ENCODE measurements at places on chromosomes 1 and 21.
A peak's percentile ranks its signal among the peaks of the same experiment; 100 is the strongest.

GRCh38 chr1:225631021-225631663 is 21.8 kb downstream of the ENAH start:
- no peak for DNase-seq

- no peak for DNase-seq
These were observed 46.0 kb upstream of the IL12RB2 start for GRCh38 chr1:67261680-67262079.

DNA sequence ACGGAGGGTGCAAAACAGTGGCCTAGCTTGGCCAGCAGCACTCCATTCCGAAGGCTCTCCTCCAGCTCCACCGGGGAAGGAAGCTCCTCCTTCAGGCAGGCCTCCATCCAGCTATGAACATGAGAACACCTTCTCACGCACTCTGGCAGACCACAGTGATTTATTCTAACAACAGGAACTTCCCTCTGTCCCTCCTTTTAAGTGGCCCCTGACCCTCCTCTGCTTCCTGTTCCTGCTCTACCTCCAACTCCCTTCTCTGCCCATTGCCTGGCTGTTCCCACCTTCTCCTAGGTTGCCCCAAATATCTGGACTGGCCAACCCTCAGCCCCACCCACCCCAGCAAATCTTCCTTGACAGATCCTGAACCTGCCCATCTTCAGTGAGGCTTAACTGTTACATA is 5.9 kb downstream of the IQGAP3 start:
- no peak for DNase-seq

DNA sequence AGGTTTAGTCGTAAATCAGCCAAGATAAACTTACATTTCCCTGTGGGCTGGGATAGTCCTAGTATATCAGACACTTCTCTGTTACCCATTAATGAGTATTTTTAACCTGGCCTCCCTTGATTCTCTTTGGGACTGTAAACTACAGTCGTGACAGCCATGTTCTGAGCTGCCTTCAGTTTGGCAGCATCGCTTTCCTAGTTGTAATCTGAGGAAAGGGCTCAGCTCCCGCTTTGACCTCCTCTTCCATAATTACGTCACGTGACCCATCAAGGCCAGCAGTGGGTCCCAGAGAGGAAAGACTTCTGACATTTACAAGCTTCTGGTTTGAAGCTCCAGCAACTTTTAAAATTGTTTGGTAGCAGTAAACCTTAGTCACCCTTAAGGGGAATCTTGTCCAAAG is 34.6 kb upstream of the MTR start:
- no peak for DNase-seq

GRCh38 chr1:38680801-38681510 is 178.6 kb downstream of the RRAGC start:
- DNase-seq: no peak

- no peak for DNase-seq
These were observed 7.5 kb downstream of the CD55 start for GRCh38 chr1:207328908-207329440.

- no peak for DNase-seq
These were observed 22.3 kb downstream of the ADGRL2 start for GRCh38 chr1:81823082-81823481.

DNA sequence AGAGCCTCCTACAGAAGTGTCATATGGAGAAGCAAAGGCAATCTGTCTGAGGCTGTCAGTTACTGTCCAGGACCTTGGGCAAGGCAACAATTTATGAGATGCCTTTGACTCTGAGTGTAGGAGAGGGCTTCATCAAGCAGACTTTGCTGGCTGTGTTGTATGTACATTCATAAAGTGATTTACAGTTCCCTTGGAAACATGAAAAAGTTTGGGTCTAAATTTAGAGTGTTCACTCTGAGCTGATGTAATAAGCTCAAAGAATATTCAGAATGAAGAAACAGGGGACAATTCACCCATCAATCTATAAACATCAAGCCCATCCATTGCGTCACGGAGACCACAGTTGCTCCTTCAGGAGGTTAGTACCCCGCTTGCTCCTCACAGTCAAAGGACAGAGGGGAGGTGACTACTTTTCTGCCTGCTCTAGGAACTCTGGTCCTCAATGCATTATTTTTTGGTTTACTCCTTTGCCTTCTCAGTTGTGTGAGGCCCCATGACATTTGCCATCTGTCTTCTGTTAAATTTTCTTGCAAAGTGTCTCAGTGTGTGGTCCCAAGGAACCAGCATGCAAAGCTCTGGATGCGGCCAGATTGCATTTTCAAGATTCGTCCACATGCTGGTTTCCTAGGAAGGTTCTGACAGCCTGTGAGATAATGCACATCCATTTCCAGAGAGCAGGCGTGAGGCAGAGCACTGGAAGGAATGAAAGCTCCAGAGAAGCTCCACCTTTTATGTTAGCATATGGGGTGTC is 241.1 kb upstream of the KIAA0040 start:
- peak; percentile 14 for DNase-seq

- no peak for DNase-seq
These were observed 82.3 kb downstream of the TBX19 start for GRCh38 chr1:168362991-168363390.

DNA sequence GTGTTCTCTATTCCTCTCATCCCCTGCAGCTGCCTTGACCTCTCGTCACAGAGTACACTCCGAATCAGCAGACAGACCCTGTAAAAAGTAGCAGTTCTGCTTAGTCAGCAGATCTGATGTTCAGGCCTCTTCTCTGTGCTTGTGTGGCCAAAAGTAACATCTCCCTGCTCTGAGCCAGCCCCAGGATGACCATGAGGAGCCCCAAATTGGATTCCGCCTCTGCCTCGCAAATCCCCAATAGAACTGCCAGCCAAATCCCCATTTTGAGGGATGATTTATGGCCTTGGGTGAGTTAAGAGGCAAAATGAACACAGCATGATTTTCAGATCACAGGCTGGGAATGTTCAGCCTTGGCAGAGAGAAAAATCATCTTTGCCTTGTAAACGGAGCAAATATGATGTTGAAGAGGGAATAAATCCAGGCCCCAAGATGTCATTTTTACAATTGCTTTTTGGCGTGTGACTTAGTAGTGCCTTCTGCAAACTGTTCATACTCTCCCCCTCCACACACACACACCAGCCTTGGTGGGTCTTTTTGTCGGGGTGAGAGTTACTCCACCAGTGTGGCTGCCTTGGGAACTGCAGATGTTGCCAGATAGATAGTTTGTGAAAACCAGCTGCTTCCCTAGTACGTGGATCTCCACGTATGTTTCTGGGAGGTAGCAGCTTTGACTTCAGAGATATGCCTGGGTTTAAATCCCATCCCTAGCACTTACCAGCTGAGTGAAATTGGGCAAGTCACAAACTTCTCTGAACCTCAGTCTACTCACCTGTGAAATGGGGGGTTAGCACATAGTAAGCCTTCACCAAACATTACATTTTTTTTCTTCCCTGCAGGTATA is 77.8 kb downstream of the MAN1C1 start:
- no peak for DNase-seq

DNA sequence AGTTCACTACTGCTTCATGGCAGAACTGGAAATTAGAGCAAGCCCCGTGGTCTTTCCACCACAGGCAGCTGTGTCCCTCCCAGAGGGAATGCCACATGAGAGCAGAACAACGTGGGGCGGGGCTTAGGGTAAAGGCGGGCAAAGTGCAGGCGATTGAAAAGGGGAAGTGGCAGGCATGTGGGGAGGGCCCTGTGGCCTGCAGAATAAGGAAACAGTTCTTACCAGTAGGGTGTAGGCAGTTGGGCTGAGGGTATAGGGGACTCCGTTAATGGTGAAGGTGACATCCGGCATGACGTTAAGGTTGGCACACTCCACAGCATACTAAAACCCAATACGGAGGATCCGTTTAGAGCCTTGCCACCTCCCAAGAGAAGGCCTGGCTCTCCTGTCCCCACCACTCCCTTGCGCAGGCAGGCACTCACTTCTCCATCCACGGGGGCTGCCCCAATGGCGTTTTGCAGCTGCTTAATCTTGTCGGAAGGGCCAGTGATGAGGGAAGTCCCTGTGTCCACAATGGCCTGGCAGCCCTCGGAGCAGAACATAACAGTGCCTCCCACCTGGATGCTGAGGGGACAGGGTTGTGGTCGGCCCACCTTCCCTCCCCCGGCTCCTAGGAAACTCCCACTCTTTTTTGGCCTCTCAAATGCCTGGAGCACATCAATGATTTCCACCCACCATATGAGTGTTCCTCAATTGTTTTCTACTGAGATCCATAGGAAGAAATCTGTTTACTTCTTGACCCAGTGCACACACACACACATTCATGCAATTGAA is 9.1 kb upstream of the RAB7B start:
- peak; percentile 86 for DNase-seq

- DNase-seq: no peak
These were observed 24.7 kb upstream of the RAB3GAP2 start for GRCh38 chr1:220296981-220297380.

GRCh38 chr1:231357187-231357772 is 19.2 kb downstream of the SPRTN start:
- no peak for DNase-seq

DNA sequence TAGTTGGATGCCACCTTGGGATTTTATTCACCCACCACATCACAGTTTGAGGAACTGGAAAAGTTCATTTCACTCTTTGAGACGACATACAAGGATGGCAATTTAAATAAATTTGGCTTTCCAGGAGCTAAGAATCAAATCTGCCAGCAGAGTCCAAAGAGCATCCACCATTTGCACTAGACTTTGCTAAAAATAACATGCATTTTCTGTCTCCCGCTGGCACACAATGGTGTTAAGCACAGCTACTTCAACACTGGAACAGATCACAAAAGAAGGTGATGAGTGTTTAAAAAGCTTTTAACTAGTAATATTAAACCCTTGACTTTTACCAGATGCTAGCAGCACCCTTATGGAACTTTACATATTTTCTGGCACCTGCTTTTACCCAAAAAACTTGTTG is 44.6 kb downstream of the MAEL start:
- no peak for DNase-seq

- no peak for DNase-seq
These were observed 17.5 kb downstream of the NEK7 start for GRCh38 chr1:198174297-198174696.

DNA sequence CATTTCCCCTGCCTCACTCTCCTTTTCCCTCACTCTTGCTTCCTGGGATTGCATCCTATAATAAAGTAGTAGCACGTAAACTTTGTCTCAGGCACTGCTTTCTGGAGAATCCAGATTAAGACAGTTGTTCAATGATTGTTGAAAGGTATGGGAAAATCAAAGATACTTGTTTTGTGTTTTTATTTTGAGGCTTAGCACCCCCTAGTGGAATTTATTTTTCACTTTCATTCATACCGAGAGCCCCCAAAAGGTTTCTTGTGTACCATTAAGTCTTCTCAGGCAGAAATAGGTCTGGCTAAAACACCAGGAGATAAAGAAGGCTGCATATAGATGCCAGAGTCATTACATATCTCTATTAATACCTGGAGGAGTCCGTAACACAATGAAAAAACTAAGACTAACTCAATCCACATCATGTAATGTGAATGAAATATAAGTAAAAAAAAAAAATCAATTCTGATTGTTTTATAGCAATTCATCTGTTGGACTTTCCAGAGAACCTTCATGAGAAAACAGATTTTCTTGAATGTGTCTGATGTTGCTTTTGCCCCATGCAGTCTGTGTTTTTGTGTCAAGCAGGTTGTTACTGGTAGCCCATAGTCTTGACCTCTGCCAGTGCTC is 103.5 kb downstream of the RPE65 start:
- peak; percentile 33 for DNase-seq

GRCh38 chr1:183810756-183811544 is 6.0 kb downstream of the RGL1 start:
- DNase-seq: no peak

- no peak for DNase-seq
These were observed 8.7 kb upstream of the IRF2BP2 start for GRCh38 chr1:234618737-234619049.

- DNase-seq: no peak
These were observed 29.0 kb downstream of the SSBP3 start for GRCh38 chr1:54377040-54377691.

DNA sequence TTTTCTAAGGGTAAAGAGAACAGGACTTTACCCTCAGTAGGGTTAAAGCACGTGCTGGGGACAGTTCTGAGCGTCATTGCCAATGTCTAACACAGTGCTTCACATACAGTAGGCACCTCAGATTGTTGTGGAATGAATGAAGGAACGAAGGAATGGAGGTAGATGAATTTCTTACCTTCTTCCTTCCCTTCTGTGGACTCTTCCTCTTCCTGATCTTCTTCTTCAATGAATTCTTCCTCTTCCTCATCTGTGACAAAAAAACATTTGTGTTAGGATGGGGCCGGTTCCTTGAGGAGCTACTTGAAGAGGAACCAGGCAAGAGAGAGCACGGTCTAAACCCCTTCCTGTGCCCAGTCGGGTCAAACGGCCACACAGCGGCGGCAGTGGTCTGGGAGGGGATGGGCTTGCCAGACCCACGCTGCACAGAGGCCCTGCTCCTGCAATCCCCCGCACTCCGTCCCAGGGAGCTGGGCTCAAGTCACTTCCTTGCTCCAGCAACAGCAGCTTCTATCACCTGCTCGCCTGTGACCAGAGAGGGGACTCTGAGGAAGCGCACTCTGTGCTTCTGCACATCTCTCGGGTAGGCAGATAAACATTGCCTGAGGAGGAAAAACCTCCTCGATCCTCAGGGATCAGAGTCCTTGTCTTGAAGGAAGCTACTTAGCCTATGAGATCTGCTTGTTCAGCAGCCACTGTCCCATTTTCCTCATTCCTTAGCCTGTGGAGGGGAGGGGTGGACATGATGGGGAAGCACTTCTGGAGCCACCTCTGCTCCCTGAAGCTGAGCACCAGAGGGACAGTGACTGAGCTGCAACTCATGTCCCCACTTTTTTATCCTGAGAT is 8.0 kb upstream of the SLC30A2 start:
- DNase-seq: no peak

DNA sequence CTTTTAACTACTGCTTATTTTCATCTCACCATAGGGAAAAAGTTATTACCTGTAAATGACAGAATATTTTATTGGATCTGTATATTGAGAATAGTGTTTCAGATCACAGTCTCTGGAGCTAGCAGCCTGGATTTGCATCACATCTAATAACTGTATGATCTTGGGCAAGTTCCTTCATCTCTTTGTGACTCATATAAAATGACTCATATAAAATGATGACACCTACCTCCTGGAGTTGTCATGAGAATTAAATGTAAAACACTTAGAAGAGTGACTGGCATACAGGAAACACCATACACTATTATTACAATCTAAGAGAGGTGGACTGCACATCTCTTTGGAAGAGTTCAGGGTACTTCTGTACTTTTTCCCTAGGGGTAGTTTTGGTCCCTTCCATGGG is 421.3 kb downstream of the NEGR1 start:
- DNase-seq: no peak

- DNase-seq: no peak
These were observed 385.8 kb upstream of the DUSP10 start for GRCh38 chr1:222127526-222128152.
